Activated T-cell treated with anti-CD3 and anti-CD28 coated beads for 4 hours (primary cell): ENCODE measurements at places on chromosomes 2 and 18.

- DNase-seq: no peak
These were observed 48.9 kb upstream of the CNTNAP5 start for GRCh38 chr2:123976054-123976648.

DNA sequence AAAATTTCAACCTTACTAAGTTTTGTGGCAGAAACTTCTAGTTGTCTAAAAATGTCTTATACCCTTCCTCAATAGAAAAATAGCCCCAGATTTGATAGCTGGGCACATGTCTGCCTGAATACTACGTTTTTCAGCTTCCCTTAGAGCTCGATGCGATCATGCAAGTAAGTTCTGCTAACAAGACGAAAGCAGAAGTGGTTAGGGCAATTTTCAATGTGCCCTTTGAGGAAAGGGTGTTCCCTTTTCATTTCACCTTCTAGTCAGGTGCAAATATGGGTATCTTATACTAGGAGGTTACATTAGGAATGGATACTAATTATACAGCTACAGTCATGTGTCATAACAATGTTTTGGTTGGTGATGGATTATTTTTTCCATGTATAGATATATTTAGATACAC is 1572.1 kb upstream of the LRRTM1 start:
- DNase-seq: no peak

- no peak for DNase-seq
These were observed 15.0 kb downstream of the NAB1 start for GRCh38 chr2:190663839-190664238.

GRCh38 chr2:113791697-113792590 is 35.5 kb upstream of the SLC35F5 start:
- no peak for DNase-seq

GRCh38 chr18:34223164-34223892 is 1.4 kb downstream of the NOL4 start:
- no peak for DNase-seq

- DNase-seq: no peak
These were observed 68.1 kb upstream of the PELI1 start for GRCh38 chr2:64212346-64212745.

DNA sequence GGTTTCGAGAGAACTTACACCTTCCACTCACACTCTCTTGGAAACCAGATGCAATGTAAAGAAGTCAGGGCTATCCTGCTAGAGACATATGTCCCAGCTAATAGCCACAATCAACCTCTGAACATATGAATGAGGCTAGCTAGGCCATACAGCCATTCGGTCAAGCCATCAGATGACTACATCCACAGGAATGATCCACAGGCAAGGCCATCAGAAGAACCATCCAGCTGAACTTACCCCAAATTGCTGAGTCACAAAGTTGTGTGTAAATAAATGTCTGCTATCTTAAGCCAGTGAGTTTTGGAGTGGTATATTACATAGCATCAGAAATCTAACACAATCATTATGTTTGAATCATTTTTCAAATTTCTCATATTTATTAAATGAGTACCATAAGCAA is 5.2 kb upstream of the SPAST start:
- no peak for DNase-seq

DNA sequence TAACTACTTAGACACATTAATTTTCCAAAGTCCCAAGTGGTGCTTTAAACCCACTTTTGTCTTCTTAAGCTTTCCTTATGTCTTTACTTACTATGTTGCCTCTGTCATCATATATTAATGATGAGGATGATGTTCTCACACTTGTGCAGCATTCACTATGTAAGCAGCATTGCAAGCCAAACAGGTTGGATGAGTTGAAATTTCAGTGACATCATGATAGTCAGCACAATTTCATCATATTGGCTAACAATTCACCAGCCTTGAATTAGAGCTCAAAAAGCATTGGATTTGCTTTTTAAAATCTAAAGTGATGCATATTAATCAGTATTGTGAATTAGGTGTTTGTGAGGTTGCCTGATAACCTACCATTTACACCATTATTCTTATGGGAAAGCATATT is 7.7 kb downstream of the APLF start:
- DNase-seq: no peak

DNA sequence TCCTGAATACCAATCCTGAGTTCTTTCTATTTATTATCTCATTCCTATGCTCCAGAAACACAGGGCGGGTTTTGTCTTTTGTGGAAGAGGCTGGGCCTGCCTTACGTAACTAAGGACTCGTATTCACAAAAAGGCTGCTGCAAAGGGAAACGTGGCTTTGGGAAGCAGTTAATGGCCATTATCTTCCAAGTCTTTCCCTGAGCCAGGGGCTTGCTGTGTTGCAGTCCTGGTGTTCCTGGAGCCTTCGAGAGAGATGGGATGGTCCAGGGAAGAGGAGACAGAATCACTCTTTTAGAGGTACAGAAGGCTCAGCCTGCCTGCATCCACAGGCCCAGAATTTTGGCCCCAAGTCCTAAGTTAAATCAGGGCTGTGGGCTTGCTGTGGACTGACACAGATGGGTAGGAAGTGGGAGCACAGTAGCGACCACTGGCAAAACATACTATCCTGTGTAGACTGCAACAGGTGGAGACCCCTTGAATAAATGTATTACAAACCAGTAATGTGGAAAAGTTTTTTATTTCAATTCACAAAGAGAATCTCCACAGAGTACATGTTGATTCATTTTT is 139.4 kb upstream of the ST6GAL2 start:
- DNase-seq: no peak

GRCh38 chr18:10205151-10205550 is 249.3 kb upstream of the APCDD1 start:
- no peak for DNase-seq

- no peak for DNase-seq
These were observed 15.7 kb downstream of the KCTD1 start for GRCh38 chr18:26532367-26533340.

GRCh38 chr2:195330513-195330956 is 326.5 kb upstream of the SLC39A10 start:
- DNase-seq: no peak

- DNase-seq: no peak
These were observed 33.5 kb downstream of the CRIM1 start for GRCh38 chr2:36389091-36389564.

DNA sequence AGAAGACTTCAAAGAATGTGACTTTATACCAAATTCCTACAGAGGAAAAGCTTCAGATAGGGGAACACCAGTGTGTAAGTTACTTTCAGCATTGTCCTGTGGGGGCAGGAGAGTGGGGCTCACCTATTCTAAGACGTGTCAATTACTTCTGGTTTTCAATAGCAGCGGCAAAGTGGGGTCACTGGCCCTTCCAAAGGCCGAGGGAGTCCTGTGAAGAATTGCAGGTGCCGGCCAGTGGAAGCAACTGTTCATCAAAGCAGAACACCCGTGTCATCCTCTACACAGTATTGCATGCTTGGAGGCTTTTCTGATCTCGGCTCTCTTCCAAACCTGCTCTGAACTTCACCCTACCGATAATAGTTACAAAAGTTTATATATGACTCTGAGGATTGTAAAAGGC is 1176.5 kb upstream of the TMEFF2 start:
- no peak for DNase-seq

GRCh38 chr2:19807866-19808265 is 93.9 kb downstream of the TTC32 start:
- no peak for DNase-seq

DNA sequence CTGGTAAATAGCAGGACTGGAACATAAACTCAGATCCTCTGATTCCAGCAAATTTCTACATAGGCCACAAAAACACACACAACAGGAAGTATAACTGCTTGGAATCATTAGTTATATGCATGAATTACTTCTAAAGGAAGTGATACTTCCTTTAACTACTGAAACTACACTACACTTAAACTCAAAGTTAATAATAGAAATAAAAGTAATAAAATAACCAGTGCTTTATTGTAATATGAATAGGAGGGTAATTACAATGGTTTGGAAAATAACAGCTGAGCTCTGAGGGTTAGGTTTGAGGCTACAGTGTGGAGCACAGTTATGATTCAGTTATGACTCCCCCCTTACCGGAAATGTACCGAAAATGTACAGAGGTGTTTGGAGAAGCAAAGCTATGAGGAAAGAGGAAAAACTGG is 18.5 kb upstream of the POLI start:
- DNase-seq: no peak

GRCh38 chr2:235116885-235117492 is 165.2 kb downstream of the SH3BP4 start:
- no peak for DNase-seq

- no peak for DNase-seq
These were observed 1.8 kb downstream of the SOCS6 start for GRCh38 chr18:70290482-70291294.

DNA sequence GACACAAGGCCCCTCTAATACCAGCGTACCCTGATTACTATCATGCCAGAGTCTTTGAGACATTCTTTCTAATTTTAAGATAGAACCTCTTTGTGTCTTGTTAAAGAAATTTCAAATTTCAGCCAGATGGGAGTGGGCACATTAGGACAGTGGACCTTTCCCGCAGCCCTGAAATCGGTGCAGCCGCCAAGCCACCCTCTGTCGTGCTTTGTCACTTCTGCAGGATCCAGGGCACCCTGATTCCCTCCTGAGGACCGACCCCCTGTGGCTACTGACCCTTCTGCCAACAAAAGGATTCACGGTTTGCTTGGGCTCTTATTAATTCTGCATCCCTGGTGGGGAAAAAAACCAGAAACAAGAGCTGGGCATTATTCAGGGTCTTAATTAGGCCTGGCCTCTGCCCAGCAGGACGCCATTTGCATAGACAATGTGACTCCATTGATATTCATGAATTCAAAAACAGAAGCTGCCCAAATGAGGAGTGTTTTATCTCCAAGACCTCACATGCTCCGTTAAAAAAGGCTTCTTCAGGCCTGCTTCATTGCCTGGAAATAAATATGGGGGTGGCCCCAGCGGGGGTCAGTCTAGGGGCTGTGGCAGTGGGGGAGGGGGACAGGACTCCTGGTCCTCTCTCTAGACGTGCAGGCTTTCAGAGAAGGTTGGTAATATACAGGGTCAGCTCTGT is 116.9 kb downstream of the ALPK2 start:
- DNase-seq: no peak

DNA sequence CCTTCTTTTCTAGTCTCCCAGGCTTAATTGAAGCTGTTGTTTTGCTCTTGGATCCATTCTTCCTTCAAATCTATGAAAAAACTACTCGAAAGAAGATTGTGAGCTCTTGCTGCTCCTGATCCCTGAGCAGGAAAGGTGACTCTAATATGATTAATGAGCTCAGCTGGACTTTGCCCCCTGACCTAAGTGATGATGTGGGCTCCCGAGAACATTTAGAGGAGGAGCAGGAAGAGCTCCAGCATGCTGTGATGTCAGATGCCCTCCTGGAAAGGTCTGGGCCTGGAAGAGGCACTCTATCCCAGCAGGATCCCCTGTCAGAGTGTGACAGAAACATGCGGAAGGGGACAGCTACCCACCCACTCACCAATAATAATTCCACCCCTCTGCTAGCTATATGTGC is 117.9 kb upstream of the PELI1 start:
- DNase-seq: no peak

DNA sequence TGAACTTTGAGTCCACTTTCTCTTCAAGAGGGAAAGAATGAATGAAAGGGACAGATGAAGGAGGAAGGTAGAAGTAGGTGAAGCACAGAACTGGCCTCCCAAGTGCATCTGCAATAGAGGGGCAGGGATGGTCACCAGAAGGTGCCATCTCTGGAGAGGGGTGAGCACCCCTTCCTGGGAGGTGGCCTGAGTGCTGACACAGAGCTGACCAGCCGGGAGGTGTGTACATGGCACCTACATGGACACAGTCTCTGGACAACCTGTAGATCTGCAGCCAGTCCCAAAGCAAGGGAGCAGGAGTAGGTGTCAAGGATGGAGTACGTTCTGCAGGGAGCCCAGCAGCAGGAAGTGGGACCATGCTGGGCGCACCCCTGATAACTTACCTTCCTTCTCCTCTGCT is 83.2 kb downstream of the TFCP2L1 start:
- DNase-seq: no peak

DNA sequence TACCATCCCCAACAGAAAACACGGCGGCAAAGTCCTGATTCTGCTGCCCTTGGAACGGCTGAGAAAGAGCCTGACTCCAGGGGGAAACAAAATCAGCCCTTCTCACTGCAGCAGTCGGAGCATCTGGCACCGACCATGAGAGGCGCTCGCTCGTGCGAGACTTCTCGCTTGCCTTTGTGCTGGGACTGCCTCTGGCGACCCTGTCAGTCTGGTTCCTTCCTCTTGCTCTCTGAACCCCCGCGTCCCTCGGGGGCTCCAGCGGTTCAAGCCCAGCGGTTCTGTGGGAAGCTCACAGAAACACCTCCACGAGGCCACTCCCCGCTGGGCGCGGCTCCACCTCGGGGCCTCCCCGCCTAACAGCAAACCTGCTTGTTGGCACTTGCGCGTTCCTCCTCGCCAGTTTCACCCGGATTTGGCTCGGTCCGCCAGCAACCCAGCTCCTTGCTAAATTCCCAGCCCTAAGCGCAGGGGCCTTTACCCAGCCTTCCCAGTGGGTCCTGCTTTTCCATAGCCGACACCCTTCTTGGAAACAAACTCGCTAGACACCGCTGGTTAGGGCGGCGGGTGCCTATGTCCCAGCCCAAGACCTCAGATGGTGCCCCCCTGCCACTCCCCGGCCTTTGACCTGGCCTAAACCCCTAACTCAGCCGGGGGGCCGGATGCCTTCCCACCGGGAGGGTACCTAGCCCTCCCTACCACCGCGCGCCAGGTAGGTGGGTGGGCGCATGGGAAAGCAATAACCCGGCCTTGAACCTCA is 2.2 kb downstream of the RND3 start:
- DNase-seq: no peak

DNA sequence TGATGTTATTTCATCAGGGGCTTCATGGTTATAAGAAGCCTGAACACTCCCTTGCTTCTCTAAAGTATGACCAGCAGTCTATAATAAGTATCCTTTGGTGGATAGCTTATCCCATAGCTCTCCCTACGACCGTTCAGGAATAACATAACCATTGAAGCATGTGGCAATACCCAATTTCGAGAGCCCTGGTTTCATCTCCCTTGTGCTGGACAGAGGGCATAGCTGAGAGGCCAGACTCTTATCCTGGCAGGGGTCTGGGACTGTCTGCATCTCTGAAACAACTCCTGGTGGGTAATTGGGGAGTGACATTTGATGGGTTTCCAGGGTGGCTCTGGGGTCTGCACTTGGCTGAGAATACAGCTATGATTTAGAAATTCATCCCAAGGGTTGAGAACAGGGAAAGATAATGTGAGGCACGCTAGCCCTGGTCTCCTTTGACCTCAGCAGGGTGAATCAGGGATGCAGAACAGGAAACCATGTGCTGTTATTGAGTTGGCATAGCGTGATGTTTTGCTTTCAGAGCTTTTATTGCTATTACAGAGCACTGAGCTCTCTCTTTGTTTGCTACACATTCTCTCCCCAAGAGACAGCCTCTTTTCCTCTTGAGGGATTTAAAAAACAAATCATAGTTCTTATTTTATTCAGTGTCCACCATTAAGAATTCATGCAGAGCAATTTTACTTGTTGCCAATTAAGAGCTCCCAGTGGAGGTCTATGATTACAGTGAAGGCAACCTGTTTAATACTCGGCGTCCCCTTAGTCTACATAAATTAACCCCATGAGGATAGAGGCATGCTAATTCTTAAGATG is 274.5 kb downstream of the NCKAP5 start:
- DNase-seq: no peak
